ENCODE measurements at places on chromosomes 12 and 14.

GRCh38 chr14:61262082-61262481, 19.1 kb downstream of the TMEM30B start:
- no peak for DNase-seq

DNA sequence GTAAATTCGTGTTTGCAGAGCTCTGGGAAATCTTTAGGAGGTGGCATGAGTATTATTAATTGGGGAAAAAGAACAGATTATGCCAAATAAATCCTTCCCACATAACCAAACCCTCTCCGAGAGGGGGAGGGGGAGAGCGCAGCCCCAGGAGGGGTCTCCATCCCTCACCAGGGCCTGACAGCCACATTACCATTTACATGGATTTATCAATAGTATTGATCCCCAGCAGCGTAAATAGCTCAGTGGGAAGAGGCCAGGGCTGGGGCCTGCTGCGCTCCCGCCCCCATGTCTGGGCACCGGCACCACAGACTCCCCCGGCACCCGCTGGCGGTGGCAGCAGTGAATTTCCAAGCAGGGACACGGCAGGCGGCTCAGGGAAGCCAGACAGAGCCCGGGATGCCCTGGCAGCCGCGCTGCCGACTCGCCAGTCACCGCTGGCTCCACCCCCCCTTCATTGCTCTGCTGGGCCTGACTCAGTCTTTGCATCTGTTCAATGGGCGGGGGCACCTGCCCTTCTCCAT, 2.4 kb downstream of the NCOR2 start:
- DNase-seq = peak; percentile 64

GRCh38 chr14:50932592-50933495, 11.4 kb downstream of the PYGL start:
- DNase-seq = no peak

- DNase-seq = no peak
Observed at GRCh38 chr14:99664937-99665273, 19.2 kb upstream of the CYP46A1 start.

DNA sequence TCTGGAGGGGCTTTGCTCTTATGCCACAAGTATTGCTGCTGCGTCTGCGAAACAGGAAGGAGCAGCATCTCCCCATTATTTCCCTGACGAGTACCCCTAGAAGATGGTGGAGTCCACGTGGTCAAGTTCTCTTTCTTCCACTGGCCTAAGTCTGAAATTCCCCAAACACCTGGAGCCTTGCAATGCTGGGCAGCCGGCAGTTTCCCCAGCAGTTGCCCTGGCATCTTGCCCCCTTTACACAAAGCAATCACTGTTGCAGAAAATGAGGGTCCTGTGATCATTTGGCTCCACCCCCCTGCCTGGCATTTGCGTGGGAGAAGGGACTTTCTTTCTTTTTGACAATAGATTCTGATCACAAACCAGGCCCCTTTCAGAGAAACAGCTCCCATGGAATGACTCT, 56.9 kb downstream of the FOS start:
- DNase-seq = no peak

DNA sequence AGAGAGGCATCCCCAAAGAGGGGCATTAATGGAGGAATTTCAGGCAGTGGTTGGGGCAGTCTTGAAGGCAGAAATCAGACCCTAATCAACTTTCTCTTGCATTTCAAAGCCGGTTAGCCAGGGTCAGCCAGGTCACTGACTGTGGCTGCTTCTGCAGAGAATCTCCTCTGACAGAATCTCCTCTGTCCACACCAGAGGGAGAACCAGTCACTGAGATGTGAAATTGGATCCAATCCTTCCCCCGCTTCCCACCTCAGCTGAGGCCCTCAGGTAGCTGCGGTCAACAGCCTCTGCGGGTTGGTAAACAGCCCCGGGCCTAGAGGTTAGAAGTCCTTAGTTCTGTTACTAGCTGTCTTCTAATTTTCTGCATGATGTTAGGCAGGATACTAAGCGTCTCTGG, 39.8 kb upstream of the NUAK1 start:
- no peak for DNase-seq

GRCh38 chr14:79021766-79022165, 851.6 kb downstream of the NRXN3 start:
- DNase-seq = no peak

- DNase-seq = no peak
Observed at GRCh38 chr12:5783289-5783920, 161.7 kb downstream of the ANO2 start.

- DNase-seq = no peak
Observed at GRCh38 chr14:100549834-100550625, 37.2 kb downstream of the BEGAIN start.

- no peak for DNase-seq
Observed at GRCh38 chr12:72540811-72541210, 268.6 kb downstream of the TRHDE start.

GRCh38 chr12:96416033-96416799, 16.0 kb upstream of the CDK17 start:
- DNase-seq = no peak

DNA sequence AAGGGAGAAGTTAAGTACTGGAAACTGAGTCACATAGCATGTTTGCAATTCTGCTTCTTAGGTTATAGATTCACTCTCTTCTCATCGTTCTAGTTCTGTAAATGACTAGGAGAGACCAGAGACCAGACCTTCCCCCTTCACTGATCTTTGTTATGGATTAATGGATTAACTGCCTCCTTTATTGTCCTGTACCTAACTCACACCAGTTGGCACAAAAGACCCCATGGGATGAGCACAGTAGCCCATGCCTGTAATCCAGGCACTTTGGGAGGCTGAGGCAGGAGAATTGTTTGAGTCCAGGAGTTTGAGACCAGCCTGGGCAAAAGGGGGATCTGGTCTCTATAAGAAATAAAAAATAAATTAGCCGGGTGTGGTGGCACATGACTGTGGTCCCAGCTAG, 20.8 kb downstream of the BCAT1 start:
- no peak for DNase-seq

- no peak for DNase-seq
Observed at GRCh38 chr12:4225571-4225970, 48.0 kb upstream of the CCND2 start.

DNA sequence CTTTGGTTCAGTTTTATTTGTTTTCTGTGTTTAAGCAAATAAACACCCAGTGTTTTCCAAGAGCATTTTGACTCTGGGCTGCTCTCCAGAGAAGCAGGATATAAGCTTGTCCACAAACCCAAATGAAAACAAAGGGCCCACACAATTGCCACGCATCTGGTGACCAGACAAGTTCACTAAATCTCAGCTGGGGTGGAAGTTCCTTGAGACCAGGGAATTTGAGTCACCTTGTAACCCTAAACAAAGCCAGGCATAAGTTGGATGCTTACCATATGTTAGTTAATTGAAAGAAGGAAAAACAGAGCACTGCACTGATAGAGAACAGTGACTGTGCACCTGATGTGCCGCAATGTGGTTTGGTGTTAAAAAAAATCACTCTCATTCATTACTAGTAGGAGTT, 1.6 kb upstream of the TXNRD1 start:
- DNase-seq = peak; percentile 86

GRCh38 chr12:53703756-53704155, 23.5 kb downstream of the CALCOCO1 start:
- no peak for DNase-seq

DNA sequence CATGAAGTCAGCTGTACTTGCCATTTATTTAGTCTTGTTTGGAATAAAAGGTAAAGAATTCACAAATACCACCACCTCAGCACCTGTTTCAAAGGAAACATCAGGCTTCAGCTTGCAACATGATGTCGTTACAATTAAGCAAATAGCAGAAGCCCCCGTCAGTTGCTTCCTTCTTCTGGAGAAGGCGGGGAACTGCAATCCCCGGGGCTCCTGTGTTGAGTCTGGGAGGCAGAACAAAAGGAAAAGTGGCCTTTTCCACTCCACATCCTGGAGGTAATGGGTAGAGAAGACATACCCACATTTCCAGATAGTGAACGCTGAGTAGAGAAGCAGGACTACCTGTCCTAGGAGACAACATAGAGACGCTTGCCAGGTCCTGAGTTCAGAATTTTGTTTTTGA, 92.8 kb downstream of the DNAH10 start:
- no peak for DNase-seq

GRCh38 chr14:61616524-61617185, 78.7 kb upstream of the HIF1A start:
- peak; percentile 55 for DNase-seq

GRCh38 chr14:50228313-50228712, 3.1 kb downstream of the SOS2 start:
- no peak for DNase-seq

DNA sequence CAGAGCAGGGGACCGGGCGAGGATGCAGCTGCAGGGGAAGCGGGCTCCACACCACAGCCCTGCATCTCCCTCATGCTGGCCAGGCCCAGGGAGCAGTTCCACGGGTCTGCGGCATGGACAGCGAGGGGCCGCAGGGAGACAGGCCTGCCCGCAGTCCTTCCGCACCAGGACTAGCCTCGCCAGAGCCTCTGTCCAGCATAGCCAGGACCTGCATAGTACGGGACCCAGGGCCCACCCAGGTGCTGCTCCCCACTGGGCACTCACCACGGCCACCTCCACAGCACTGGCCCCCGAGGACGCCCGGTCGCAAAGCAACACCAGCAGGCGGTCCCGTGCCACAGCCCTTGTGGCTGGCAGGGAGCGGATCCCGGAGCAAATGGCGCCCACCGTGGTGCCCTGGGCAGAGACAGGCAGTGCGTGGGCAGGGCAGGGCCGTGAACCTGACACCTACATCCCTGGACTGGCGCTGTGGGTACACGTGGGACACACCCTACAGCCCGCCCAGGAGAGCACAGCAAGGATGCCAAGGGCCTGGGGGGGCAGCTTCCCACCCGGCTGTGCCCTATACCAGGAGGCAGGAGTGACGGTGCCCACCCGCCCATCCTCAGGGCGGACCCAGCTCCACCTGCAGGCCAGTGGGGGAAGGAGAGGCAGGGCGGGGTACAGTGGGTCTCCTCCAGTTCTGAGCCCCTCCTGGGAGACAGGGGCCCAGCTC, 23.8 kb downstream of the JAG2 start:
- DNase-seq = no peak

DNA sequence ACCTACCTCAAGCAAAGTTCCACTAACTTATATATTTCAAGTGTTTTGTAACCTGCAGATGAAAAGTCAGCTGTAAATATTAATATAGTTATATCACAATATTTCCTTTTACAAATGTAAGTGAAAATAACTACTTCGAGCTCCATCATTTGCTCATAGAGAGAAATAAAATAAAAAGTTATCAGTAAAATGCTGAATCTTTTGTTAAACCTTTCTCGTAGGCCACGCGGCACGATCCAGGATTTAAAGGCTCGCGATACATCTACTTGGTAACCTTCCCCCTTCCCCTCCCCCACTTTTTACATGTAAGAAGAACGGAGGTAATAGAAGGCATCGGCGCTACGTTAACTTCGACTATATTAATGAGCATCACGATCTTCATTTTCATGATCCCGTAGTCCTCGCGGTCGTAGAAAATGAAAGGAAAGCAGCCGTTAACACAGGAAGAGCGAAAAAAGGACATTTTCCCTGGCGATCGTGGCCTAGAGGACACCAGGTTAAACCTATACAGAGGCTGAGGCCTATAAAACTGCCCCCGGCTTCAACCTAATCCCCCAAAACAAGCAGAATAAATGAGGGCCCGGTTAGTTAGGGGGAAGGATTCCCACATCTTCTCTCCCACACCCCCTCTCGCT, 508 bp downstream of the HNRNPC start:
- DNase-seq = peak; percentile 51

GRCh38 chr12:50695961-50696360, 67.9 kb upstream of the ATF1 start:
- DNase-seq = no peak

GRCh38 chr12:65886996-65887395, 62.7 kb downstream of the HMGA2 start:
- DNase-seq = no peak

GRCh38 chr14:61330511-61330910, 9.1 kb downstream of the PRKCH start:
- DNase-seq = no peak

- no peak for DNase-seq
Observed at GRCh38 chr12:10027311-10027710, 3.2 kb upstream of the CLEC9A start.

DNA sequence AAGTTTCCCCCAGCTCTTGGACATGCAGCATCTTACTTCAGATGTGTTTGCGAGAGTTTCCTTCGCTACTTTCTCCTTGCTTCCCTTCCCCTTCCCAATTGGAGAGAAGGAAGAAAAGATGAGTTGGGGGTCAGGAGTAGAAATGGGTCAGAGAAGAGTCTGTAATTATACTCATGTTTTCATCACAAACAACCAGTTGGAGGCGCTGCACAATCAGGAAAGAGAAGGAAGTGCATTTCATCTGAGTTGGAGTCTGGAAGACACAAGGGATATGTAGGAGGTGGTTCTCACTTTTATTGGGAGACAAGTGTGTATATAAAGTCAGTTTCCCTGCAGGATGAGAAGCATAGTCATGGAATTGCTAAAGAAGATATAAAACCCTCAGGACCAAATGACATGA, 31.3 kb upstream of the VSX2 start:
- DNase-seq = no peak

DNA sequence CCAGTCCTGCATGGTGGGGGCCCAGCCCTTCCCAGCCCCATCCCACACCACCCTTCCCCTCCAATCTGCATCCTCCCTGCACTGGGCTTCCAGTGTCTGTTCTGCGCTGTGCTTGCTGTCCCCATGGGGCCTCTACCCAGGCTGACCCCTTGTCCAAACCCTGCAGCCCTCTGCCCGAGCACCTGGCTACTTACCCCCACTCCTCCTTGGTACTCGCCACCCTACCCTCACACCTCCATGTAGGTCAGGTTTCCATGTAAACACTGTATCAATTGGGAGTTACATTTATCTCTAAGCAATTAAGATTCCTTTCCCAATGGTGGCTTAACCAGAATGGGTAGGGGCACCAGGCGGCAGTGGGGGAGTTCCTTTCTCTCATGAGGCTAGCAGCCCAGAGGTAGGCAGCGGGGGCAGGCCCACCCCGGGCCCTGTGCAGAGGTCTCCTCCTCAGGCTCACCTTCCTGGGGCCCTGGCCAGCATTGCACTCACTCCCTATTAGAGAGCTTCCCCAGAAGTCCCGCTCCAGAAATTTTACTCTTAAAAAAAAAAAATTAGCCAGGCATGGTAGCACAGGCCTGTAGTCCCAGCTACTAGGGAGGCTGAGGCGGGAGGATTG, 76.6 kb upstream of the CCND2 start:
- no peak for DNase-seq

DNA sequence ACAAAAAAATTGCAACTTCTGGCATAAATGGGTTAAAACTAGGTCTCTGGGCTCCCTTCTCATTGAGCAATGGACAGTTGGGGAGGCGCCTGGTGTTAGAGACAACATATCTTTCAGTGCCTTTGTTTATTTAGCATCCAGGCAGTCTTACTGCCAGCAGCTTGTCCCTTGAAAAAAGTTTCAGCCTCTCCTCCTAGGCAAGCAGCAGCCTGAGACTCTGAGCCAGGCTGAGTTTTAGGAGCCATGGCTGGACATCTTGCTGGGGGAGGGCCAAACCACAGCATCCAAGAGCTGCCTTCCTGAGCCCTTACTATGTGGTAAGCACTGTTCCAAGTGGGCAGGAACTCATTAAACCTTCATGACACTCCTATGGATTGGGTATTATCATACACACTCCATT, 10.1 kb upstream of the JDP2 start:
- DNase-seq = no peak

GRCh38 chr12:71312768-71313403, 126.7 kb upstream of the LGR5 start:
- DNase-seq = no peak
